Stimulated activated CD8-positive, alpha-beta memory T cell treated with anti-CD3 and anti-CD28 coated beads, Interleukin-4, amount 100 ng/mL, for 4 hours (primary cell): ENCODE measurements at places on chromosomes 13 and 19.
A peak's percentile ranks its signal among the peaks of the same experiment; 100 is the strongest.

DNA sequence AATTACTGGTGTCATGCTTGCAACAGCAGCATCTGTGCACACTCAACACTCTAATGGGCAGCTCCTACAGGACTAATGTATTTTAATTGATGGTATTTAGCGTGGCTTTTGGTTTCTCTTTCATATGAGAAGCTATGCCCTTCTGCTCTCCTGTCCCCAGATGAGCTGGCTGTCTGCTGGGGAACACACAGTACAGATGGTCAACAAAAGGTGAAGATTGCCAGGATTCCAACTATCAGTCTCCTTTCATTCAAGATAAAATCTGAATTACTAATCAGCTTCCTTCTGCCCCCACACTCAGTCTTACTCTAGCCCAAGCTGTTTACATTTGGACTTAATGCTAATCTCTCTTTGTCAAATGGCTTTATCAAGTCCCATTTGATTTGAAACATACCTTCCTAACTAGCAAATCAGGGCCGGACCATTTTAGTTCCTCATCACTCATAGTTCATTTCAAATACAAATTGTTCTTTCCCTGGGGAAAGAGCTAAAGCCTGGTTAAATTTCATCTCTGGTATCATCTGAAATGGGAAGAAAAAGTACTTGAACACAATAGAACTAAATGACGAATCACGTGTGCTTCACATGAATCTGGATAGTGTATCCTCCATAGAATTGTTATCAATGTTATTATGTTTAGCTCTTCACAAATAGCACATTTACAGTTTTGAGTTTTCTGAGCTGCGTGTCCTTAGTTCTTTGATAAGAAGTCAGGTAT lies 988.0 kb downstream of the PCDH17 start:
- DNase-seq = no peak

GRCh38 chr19:6590827-6591319 lies at the start of gene CD70:
TSS of gene CD70 (minus strand) at chr19:6591150. CDS start at chr19:6591002, 148 bp downstream.
- DNase-seq = no peak

DNA sequence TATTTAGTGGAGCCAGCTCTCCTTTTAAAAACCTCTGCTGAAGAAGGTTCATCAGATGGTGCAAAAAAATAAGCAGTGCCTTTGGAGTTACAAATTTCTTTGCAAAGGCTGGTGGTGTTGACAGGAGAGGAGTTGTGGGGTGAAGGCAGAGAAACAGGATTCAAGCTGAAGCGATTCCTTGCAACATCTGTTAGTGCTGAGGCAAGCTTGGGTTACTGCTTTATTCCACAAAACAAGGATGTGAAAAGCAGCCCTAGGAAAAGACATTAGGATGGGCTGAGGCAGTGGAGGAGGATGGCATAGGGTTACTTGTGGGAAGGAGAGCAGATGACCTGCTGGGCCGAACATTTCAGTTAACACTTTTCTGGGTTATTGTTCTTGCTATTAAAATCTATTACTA lies 390.7 kb downstream of the DLEU7 start:
- DNase-seq = no peak

GRCh38 chr19:49678985-49679770 lies 2.1 kb downstream of the PRMT1 start:
- DNase-seq = no peak

DNA sequence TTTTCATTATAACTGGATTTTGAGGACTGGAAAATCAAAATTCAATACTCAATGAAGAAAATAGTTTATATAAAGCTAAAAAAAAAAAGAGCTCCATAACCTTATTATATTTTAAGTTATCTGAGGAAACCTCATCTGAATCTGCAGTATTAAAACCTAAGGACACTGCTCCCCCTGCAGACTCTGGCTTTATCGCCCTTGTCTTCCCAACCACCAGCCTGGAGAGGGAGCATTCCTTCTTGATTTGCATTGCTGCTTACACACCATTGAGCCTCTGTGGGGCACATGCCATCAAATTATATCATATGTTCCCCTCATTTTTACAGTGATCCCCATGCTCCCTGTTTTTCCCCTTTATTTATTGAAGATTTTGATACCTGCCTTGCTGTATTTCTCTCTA lies 871.4 kb upstream of the GPC6 start:
- no peak for DNase-seq

- no peak for DNase-seq
Measured at GRCh38 chr13:28631801-28632200, 27.1 kb upstream of the POMP start.

DNA sequence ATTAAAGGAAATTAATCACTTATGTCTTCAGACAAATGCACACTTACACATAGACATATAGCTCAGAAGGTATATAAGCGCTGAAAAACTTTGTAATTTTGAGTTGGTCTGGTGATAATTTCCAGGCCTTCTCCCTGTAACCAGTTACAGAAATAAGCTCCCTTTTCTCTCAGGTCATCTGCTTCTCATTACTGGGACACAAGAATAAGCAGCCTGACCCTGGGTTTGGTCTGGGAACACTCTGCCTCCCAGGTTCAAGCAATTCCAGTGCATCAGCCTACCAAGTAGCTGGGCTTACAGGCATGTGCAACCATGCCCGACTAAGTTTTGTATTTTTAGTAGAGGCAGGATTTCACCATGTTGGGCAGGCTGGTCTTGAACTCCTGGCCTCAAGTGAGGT lies 274.5 kb downstream of the LMO7 start:
- DNase-seq = no peak

- DNase-seq = no peak
Measured at GRCh38 chr19:8004001-8004400, 1.4 kb downstream of the ELAVL1 start.

- DNase-seq = no peak
Measured at GRCh38 chr13:97107815-97108529, 113.7 kb upstream of the OXGR1 start.

DNA sequence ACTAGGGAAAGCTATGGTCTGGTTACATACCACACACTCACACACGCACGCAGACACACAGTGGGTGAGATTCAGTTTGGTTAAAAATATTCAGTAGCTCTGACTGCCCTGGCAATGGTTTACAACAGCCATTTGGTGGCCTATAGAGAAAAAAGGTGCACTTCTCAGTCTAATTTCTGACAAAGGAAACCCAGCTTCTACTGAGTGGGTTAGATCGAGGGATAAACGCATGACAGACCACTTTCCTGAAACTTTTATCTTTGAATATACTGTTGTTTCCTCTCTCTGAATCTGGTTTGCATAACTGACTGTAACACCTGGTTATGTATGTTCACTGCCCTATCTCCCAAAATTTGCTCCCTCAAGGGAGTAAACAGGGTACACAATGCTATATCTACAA lies 2.5 kb downstream of the LIG4 start:
- DNase-seq = no peak

- DNase-seq = no peak
Measured at GRCh38 chr13:112751617-112752016, 61.8 kb downstream of the ATP11A start.

DNA sequence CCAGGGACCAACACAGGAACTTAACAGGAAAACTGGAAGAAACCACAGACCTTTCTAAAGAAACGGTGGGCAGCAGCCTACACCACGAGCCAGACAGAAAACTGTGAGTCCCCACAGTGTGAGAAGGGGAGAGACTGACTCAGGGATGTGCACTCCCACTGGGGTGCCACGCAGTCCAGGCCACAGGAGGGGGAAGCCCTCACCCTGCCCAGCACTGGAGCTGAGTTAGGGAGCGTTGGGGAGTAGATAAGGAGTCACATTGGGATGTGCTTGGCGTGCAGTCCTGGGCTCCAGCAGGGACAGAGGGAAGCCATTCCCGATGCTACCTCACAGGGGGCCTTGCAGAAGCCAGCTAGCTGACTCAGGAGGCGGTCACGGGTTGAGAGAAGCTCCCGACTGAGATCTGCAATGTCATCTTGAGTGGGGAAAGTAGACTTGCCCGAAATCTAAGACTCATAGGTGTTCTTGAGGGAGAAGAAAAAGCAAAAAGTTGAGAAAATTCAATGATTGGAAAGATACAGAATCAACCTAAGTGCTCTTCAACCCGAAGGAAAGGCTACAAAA lies 17.3 kb downstream of the SIGLEC8 start:
- peak; percentile 67 for DNase-seq

DNA sequence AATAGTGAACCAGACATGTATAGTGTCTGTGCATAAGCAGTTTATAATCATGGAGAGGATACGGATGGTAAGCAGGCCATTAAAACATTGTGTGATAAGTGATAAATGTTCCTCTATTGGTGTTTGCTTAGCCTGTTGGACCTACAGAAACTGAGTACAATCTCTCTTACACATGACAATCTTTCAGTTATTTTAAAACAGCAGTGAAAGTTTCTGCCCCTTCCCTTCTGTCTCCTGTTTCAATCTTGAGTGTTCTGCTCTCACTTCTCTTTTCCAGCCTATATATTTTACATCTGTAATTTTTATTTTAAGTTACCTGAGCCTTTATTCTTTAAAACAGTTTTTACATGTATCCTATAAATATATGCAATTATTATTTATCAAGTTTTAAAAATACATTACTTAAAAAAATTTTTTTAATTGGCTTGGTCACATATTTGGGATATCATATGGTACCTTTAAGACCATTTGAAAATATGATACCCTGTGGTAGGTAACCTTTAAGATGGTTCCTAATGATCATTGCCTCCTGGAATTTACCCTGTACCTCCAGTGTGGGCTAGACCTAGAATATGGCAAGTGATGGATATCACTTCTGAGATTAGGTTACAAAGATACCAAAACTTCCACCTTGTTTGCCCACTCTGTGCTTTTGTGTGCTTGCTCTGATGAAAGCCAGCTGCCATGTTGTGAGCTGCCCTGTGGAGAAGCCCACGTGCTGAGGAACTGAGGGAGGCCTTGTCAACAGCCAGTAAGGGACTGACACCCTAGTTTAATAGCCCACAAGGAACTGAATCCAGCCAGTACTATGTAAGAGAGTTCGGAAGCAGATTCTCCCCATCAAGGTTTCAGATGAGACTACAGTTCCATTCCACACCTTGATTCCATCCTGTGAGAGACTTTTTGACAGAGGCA lies 99.3 kb downstream of the DHRS12 start:
- DNase-seq = no peak

DNA sequence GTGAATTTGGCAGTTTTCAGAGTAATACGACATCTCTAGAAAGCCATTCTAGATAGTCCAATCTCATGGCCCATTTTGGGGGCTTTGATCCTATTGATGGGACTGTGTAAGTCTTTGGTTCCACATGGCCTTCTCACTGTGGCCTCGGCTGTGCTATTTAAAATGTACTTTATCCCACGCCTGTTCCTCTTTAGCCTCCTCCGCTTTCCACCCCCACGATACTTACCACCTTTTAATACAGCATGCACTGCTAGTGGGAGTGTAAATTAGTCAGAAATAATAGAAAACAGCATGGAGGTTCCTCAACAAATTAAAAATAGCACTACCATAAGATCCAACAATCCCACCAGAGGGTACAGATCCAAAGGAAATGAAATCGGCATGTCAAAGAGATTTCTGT lies 28.3 kb upstream of the CEBPG start:
- DNase-seq = no peak

GRCh38 chr19:29777781-29778309 lies 33.9 kb upstream of the CCNE1 start:
- DNase-seq = no peak

DNA sequence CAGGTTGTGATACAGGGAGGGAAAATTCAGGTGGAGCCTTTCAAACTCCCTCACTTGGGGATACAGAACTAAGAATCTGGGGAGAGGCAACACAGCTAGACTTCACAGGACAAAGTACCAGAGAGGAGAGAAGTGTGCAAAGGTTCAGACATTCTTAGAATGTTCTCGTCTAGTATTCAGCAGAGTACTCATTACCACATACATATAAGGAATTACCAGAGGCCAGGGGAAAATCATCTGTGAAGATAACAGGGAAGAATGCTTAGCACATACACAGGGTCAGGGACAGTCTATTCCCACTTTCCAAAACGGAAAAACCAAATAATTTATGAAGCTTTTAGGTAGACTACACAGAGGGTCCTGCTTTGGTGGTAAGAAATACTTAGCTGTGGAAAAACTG lies 58.1 kb downstream of the TRPC4 start:
- no peak for DNase-seq

GRCh38 chr13:39670445-39670844 lies 15.0 kb downstream of the COG6 start:
- no peak for DNase-seq
